ENCODE measurements at places on chromosomes 3 and 15.

DNA sequence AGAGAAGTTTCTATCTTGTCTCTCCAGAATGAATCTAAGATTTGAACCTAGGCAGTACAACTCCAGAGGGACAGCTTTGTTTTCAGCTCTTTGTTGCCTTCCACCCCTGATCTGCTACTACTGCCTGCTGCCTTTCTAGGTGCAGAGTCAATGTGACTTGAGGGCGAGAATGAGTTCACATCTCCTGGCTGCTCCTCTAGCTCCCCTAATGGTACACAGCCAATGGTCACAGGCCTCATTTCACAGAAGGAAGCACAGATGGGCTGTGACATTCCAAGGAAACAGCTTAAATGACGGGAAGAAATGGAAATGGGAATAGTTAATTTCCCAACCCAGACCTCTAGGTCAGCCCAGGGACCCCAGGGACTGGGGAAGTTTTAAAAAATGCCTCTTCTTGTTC is 32.4 kb downstream of the FAM43A start:
- no peak for DNase-seq

DNA sequence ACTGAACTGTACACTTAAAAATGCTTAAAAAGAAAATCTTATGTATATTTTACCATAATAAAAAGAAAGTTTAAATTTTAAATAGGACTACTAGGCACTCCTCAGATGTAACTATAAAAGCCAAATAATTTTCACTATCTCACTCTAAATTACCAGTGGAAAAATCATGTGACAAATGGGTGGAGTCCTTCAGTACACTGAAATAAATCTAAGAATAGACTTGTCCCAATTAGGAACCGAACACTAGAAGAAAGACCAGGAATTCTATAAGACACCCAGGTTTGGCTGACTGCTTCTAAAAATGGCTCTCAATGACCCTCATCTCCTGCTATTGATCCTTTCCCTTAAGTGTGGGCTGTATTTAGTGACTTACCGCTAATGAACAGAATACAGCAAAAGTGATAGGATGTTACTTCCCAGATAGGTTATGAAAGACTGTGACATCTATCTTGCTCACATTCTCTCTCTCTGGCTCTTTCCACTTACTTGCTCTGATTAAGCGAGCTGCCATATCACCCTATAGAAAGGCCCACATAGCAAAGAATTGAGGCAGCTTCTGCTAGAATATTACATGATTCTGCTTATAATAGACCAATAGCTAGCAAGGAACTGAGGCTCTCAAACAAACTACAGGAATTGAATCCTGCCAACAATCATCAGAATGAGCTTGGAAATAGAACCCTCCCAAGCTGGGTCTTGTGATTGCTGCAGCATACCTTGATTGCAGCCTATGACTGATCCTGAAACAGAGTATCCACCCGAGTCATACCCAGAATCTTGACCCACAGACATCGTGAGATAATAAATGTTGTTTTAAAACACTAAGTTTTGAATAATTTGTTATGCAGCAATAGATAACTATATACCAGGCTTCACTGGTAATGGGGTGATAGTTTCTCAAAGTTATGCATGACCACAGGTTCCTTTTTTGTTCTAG is 16.9 kb downstream of the TTBK2 start:
- DNase-seq, result no peak

- no peak for DNase-seq
Observed at GRCh38 chr3:60431599-60431958, 819.7 kb downstream of the FHIT start.

GRCh38 chr15:42511007-42511391 is 15.6 kb downstream of the SNAP23 start:
- DNase-seq, result no peak

- no peak for DNase-seq
Observed at GRCh38 chr3:150635526-150635925, 32.4 kb downstream of the SELENOT start.

DNA sequence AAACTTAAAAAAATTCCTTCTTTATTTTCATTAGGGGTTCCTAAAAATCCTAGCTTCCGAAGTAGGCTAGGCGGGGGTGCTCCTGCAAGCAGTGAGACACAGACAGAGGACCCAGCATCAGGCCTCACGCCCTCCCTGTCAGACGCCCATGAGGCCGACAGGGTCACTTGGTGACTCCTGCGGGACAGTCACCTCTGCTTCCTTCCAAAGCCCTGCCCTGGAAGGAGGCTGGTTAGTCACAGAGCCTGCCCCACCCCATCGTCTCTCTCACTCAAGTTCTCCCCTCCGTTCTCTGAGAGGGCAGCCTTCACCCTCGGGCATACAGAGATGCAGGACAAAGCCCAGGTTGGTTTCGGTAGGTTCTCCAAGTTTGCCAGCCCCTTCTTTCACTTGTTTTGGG is 38.6 kb downstream of the EHD4 start:
- DNase-seq, result no peak
